Activated T-cell treated with anti-CD3 and anti-CD28 coated beads, Interleukin-2, amount 50 U/mL, for 72 hours (primary cell): ENCODE measurements at places on chromosomes 6 and 20. TPM values are rescaled to one million over a fixed set of nuclear protein-coding genes. Genes with fewer than 3 reads are reported as not detected.

The PLCB4 gene
- not detected for total RNA-seq

The PKIG gene
- total RNA-seq: 10.3 TPM

The TNNC2 gene
- total RNA-seq: 0.49 TPM

- H3K36me3 ChIP-seq: no peaks in the 10 kb centered on the region
- no peak overlapping the region for H3K4me3 ChIP-seq
- DNase-seq: no peak
These were observed 67.2 kb upstream of the SMLR1 start for GRCh38 chr6:130760006-130760405.

- DNase-seq: no peak
- no peak overlapping the region for H3K4me3 ChIP-seq
- peaks cover 46% of the 10 kb centered on the region for H3K27me3 ChIP-seq
- H3K36me3 ChIP-seq: no peaks in the 10 kb centered on the region
- H3K4me1 ChIP-seq: no peaks in the 10 kb centered on the region
These were observed 94.4 kb upstream of the ZNFX1 start for GRCh38 chr20:49372095-49372734.

The ABCC10 gene
- 36.4 TPM for total RNA-seq

DNA sequence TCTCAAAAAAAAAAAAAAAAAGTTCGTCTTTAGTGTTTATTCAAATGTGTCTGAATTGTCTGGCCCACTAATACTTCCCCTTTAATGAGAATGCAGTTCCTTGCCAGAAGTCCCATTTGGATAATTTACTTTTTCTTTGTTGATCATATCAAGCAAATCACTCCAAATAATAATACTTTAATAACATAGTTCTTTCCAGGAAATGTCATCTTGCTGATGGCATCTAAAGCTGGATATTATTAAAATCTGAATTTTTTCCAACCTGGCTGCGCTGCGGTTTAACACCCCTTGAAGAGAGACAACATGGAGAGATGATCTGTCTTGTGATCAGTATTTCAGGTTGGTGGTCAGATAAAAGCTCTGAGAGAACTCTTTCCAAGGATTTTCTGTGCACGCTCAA, 111.2 kb upstream of the CNKSR3 start:
- DNase-seq: no peak
- no peak overlapping the region for H3K4me3 ChIP-seq
- no peak overlapping the region for H3K27ac ChIP-seq
- peaks cover 4% of the 10 kb centered on the region for H3K36me3 ChIP-seq
- no peaks in the 10 kb centered on the region for H3K4me1 ChIP-seq
- H3K27me3 ChIP-seq: peaks cover 8% of the 10 kb centered on the region

DNA sequence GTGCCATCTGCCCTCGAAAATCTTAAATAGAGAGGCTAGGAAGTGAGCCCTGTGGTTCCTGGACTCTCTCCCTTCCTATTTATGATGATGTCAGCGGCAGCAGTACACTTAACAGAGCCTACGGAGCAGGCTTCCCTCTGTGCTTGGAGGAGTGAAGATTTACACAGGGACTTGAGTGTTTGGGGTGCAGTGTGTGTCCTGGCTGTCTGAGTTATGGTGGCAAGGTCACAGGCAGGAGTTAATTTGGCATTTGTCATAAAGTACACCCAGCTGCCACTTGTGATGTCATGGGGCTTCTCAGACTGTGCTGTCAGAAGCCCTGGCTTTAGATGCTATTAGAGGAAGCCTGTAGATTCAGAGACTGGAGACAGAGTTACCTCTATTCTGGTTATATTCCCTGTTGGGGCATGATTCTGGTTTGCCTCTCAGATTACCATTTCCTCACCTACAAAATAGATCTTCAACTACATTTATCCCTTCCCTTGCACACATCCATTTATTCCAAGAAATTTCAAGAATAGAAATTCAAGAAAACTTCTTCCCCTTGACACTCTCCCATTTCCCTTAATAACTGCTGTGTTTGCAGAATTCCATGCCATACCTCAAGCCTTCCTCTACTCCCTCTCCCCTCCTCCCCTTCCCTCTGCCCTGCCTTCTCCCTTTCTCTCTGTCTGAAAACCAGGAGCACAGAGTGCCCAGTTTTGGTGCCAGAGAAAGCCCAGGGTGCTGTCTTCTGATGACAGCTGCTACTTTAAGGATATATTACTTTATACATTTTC, 72.1 kb downstream of the SLC24A3 start:
- DNase-seq: no peak
- H3K27ac ChIP-seq: no peak overlapping the region
- H3K4me1 ChIP-seq: no peaks in the 10 kb centered on the region

The GABRR1 gene
- total RNA-seq: not detected

GRCh38 chr6:140537211-140537610, 1162.8 kb upstream of the CITED2 start:
- no peak overlapping the region for H3K27ac ChIP-seq
- no peaks in the 10 kb centered on the region for H3K27me3 ChIP-seq
- no peaks in the 10 kb centered on the region for H3K36me3 ChIP-seq
- no peak for DNase-seq

The C20orf204 gene
- 28.6 TPM for total RNA-seq

GRCh38 chr6:35031611-35032529, 109.3 kb downstream of the TCP11 start:
- H3K4me3 ChIP-seq: no peak overlapping the region
- no peak for DNase-seq
- no peaks in the 10 kb centered on the region for H3K4me1 ChIP-seq

DNA sequence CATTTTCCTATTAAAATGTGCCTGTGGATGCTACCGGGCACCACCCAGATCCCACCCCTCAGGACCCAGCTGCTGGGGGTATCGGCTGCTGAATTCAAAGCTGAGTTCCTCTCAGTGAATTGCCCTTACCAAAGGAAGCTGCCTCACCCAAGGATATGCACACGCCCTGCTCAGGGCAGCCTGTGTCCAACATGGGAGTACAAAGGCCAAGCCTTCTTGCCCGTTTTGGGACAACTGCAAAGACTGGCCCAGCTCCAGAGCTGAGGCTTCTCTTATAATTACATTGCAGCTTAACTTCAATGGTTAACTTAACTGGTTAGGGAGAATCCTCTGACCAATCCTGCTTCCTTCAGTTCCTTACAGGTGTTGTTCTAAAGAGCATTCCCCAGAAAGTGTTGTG, 19.8 kb upstream of the FANCE start:
- no peaks in the 10 kb centered on the region for H3K27me3 ChIP-seq
- no peaks in the 10 kb centered on the region for H3K4me1 ChIP-seq
- no peak for DNase-seq
- no peak overlapping the region for H3K4me3 ChIP-seq

The KIFC1 gene
- 91.7 TPM for total RNA-seq

- H3K27ac ChIP-seq: no peak overlapping the region
- DNase-seq: no peak
- H3K4me1 ChIP-seq: no peaks in the 10 kb centered on the region
These were observed 380.0 kb downstream of the LMBRD1 start for GRCh38 chr6:69416776-69417175.

The C6orf132 gene
- total RNA-seq: 0.26 TPM

DNA sequence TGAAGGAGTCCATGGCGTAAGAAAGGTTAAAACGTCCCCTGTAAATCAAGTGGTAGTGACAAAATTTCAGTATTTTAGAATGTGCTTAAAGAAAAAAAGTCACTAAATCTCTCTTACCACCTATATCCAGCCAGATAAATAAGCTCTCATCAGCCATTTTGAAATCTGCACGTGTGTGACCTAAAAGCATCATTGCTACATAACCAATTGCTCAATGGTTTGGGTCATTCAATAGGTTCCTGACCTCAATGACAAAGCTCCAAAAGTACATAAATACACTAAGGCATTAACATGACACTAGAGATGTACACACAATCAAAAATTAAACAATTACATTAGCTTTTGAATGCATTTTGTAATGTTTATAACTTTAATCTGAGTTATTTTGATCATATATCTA, 272.4 kb downstream of the GMDS start:
- no peak overlapping the region for H3K27ac ChIP-seq
- H3K36me3 ChIP-seq: peaks cover 2% of the 10 kb centered on the region
- H3K27me3 ChIP-seq: no peaks in the 10 kb centered on the region
- no peak for DNase-seq
- H3K4me3 ChIP-seq: no peak overlapping the region
- H3K4me1 ChIP-seq: peaks cover 4% of the 10 kb centered on the region

The KIAA0408 gene
- total RNA-seq: 6.6 TPM
